ENCODE measurements at places on chromosomes 1 and 21.

DNA sequence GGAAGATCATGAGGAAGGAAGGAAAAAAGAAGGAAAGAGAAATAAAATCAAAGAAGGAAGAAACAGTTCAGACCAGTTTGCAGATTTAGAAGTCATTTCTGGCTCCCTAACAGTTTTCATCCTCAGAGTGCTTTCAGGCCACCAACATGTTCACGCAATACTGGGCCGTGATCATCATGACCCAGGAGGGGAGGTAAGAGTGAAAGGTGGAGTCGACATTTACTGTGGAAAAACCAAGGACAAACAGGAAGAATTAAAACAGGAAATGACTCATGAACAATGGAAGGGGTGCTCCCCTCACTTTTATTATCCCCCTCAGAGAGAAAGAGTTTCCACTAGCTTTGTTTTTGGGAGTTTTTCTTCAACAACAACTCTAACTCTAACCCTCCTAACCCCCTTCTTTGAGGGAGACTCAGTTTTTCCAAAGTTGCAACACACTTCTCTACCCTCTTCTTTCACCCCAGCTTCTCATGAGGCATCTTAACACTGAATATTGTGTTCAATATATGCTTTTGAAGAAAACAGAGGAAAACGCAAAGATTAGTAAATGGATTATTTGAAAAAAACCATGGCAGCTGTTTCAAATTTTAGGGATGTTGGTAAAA is 60.4 kb downstream of the VANGL2 start:
- H3K4me1 ChIP-seq, result no peaks in the 10 kb centered on the region
- H3K27ac ChIP-seq, result no peak overlapping the region
- no peaks in the 10 kb centered on the region for H3K27me3 ChIP-seq

DNA sequence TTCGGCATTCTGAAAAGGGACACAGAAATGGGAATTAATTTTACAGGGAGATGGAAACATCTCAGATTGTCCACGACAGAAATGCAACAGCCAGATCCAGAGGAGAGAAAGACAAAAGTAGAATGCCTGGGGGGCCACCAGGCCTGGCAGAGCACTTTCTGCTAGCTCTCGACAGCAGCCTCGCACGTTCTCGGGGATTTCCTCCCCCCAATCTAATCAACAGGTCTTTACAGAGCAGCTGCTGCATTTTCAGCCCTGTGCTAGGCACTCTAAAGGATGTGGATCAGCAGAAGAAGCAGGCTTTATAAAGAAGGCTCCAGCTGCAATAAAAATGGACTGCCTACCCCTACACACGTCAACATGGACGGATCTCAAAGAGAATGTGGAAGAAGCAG is 10.6 kb downstream of the CSRP1 start:
- no peaks in the 10 kb centered on the region for H3K36me3 ChIP-seq
- H3K4me3 ChIP-seq, result no peak overlapping the region
- H3K27ac ChIP-seq, result peak overlapping the region; percentile 79
- H3K27me3 ChIP-seq, result no peaks in the 10 kb centered on the region
- DNase-seq, result no peak

DNA sequence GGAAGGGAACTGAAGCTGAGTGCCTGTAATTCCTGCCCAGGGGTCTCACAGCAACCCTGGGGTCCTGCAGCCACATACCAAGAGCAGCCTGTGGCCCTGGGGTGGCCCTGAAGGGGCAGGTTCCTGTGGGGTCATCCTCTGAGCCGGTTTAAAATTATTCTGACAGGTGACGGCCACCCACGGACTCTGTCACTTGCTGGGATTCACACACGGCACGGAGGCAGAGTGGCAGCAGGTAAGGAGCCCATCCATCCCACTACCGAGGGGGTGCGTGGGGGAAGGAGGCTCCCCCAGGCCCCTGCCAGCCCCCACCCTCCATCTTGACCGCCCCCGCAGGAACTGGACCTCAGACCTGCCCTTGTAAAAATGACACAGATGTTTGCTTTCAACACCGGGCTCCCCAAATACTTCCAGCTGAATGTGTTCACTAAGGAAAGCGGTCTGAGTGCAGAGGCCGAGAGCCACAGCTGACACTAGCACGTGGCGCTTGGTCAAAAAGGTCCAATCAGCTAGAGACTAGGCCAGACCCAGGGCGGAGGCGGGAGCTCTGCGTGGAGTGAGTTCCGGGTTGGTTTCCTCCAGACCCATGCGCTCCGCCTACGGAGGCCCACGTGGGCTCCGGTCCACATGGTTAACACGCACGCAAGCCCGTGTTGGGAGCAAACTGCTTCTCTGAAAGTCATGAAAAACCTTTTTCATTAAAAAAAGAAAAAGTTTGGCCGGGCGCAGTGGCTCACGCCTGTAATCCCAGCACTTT is 10.0 kb downstream of the YBEY start:
- H3K4me1 ChIP-seq, result peaks cover 8% of the 10 kb centered on the region
- H3K4me3 ChIP-seq, result no peak overlapping the region
- DNase-seq, result peak; percentile 73
- no peaks in the 10 kb centered on the region for H3K27me3 ChIP-seq
- H3K36me3 ChIP-seq, result no peaks in the 10 kb centered on the region

GRCh38 chr1:53715478-53715877 is 23.5 kb downstream of the GLIS1 start:
- H3K36me3 ChIP-seq, result no peaks in the 10 kb centered on the region
- no peaks in the 10 kb centered on the region for H3K4me1 ChIP-seq
- H3K4me3 ChIP-seq, result no peak overlapping the region
- DNase-seq, result no peak
- H3K27me3 ChIP-seq, result no peaks in the 10 kb centered on the region

GRCh38 chr1:5221451-5221850 is 567.0 kb downstream of the AJAP1 start:
- H3K27ac ChIP-seq, result no peak overlapping the region
- H3K4me3 ChIP-seq, result no peak overlapping the region
- DNase-seq, result no peak
- peaks cover 2% of the 10 kb centered on the region for H3K4me1 ChIP-seq
- no peaks in the 10 kb centered on the region for H3K27me3 ChIP-seq
- H3K36me3 ChIP-seq, result no peaks in the 10 kb centered on the region

DNA sequence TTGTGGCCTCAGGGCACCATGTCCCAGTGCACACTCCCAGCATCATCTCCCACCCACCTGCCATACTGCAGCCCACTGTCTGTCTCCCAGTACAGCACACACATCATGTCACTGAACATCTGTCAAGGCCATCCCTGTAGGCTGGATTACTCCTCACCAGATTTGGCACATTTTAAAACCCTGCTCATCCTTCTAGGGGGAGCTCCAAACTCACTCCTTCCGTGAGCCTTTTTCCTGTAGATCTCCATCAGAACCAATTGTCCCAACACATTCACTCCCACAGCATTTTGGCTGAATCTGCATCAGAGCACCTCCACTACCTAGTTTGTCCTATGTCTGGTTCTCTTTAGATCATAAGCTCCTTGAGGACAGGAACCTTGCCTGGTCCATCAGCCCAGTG is 58.6 kb upstream of the GRIK3 start:
- H3K4me1 ChIP-seq, result no peaks in the 10 kb centered on the region
- H3K27me3 ChIP-seq, result no peaks in the 10 kb centered on the region
- no peak overlapping the region for H3K4me3 ChIP-seq

- H3K4me3 ChIP-seq, result no peak overlapping the region
- no peak for DNase-seq
- H3K27ac ChIP-seq, result no peak overlapping the region
- no peaks in the 10 kb centered on the region for H3K4me1 ChIP-seq
- no peaks in the 10 kb centered on the region for H3K36me3 ChIP-seq
- H3K27me3 ChIP-seq, result no peaks in the 10 kb centered on the region
These were observed 149.4 kb upstream of the CAMK1G start for GRCh38 chr1:209434066-209434465.

DNA sequence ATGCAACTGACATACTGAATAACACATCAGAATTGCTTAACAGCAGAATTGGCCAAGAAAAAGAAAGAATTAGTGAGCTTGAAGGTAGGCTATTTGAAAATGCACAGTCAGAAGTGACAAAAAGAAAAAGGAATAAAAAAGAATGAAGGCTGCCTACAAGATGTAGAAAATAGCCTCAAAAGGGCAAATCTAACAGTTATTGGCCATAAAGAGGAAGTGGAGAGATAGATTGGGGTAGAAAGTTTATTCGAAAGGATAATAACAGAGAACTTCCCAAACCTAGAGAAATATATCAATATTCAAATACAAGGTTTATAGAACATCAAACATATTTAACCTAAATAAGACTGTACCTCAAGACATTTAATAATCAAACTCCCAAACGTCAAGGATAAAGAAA is 67.5 kb downstream of the ATP6V1G3 start:
- H3K4me1 ChIP-seq, result no peaks in the 10 kb centered on the region
- H3K36me3 ChIP-seq, result no peaks in the 10 kb centered on the region
- no peaks in the 10 kb centered on the region for H3K27me3 ChIP-seq
- DNase-seq, result no peak
- no peak overlapping the region for H3K4me3 ChIP-seq

GRCh38 chr1:228830954-228831481 is 95.7 kb downstream of the RHOU start:
- peaks cover 2% of the 10 kb centered on the region for H3K4me1 ChIP-seq
- H3K4me3 ChIP-seq, result no peak overlapping the region
- H3K27ac ChIP-seq, result no peak overlapping the region
- no peak for DNase-seq
- H3K36me3 ChIP-seq, result no peaks in the 10 kb centered on the region
- H3K27me3 ChIP-seq, result no peaks in the 10 kb centered on the region

- no peak overlapping the region for H3K27ac ChIP-seq
- no peaks in the 10 kb centered on the region for H3K4me1 ChIP-seq
- H3K27me3 ChIP-seq, result no peaks in the 10 kb centered on the region
- no peaks in the 10 kb centered on the region for H3K36me3 ChIP-seq
- H3K4me3 ChIP-seq, result no peak overlapping the region
These were observed 20.2 kb downstream of the COLGALT2 start for GRCh38 chr1:184017306-184017705.

DNA sequence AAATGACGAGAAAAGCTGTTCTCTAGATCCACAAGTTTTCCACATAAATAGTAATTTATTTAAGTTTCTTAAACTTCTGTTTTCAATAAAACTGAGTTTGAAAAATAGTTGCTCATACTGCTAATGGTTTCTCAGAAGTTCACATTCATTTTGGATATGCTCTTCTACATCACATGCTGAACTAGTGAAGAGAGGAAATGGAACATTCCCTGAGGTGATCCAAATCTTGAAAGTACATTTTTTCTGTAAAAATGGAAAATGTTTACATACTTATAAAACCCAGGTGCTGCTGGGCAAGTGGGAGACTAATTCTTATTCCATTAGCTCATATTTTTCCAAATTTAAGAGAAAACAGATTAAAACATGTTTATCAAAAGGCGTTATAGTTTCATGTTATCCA is 111.7 kb downstream of the ADGRL4 start:
- H3K4me3 ChIP-seq, result no peak overlapping the region
- H3K36me3 ChIP-seq, result no peaks in the 10 kb centered on the region
- H3K27me3 ChIP-seq, result no peaks in the 10 kb centered on the region
- H3K4me1 ChIP-seq, result no peaks in the 10 kb centered on the region
- H3K27ac ChIP-seq, result no peak overlapping the region

DNA sequence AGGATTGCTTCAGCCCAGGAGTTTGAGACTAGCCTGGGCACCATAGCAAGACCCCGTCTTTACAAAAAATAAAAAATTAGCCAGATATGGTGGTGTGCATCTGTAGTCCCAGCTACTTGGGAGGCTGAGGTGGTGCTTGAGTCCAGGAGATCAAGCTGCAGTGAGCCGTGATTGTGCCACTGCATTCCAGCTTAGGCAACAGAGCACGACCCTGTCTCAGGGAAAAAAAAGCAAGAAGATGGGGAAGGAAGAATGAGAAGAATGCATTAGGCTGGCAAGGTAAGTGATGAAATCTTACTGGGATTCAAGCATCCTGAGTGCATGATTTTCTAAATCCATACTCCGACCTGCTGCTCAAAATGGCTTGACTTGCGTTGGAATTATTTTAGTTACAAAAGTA is 6.8 kb downstream of the PCP4L1 start:
- no peak for DNase-seq
- peaks cover 24% of the 10 kb centered on the region for H3K4me1 ChIP-seq
- H3K27me3 ChIP-seq, result no peaks in the 10 kb centered on the region
- H3K4me3 ChIP-seq, result no peak overlapping the region
- no peak overlapping the region for H3K27ac ChIP-seq

DNA sequence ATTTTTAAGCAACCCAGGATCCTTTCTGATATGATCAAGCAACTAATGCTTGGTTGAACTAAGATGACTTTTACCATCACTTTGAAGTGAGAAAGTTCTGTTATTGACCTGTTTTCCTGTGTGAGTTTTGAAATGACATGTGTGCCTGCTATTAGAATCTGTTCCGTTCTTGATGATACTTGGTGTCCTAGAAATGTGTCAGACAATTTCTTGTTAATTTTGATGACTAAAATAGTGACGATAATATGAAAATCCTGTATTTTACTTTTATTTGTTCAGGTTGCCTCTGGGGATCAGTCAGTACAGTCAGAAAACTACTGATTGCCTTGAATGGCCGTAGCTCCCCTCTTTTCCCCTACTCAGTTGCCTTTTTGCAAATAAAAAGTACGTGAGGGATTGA is 228.0 kb downstream of the RYR2 start:
- no peak overlapping the region for H3K27ac ChIP-seq
- DNase-seq, result no peak
- no peaks in the 10 kb centered on the region for H3K4me1 ChIP-seq
- H3K4me3 ChIP-seq, result no peak overlapping the region
- H3K27me3 ChIP-seq, result no peaks in the 10 kb centered on the region

DNA sequence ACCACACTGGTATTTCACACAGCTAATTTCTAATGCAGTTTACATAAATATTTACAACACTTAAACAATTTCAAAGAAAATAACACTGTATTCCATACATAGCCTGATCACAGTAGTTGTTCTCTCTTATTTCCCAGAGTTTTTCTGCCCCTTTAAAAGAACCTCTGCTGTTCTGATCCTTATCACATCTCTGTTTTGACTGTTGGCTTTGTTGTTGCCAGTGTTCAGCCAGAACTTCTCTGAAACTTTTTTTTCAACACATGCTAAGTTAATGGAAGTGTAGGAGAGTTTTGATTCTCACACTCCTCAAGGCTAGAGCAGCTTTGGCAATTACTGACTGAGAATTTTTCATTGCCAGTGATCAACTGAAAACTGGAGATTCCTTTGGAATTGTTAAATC is 11.1 kb downstream of the SELE start:
- no peak for DNase-seq
- no peaks in the 10 kb centered on the region for H3K4me1 ChIP-seq
- H3K27me3 ChIP-seq, result no peaks in the 10 kb centered on the region
- no peak overlapping the region for H3K27ac ChIP-seq
- no peak overlapping the region for H3K4me3 ChIP-seq
- H3K36me3 ChIP-seq, result no peaks in the 10 kb centered on the region

GRCh38 chr1:51320967-51321923 is 9.1 kb downstream of the TTC39A start:
- no peak overlapping the region for H3K27ac ChIP-seq
- no peaks in the 10 kb centered on the region for H3K27me3 ChIP-seq
- DNase-seq, result no peak
- no peaks in the 10 kb centered on the region for H3K4me1 ChIP-seq
- H3K36me3 ChIP-seq, result no peaks in the 10 kb centered on the region
- no peak overlapping the region for H3K4me3 ChIP-seq
